ENCODE measurements at places on chromosomes 4 and X.

- no peak for DNase-seq
Observed at GRCh38 chr4:4859799-4860599, 534 bp downstream of the MSX1 start.

- DNase-seq: no peak
Observed at GRCh38 chrX:120022763-120023162, 54.7 kb downstream of the RHOXF2B start.

- no peak for DNase-seq
Observed at GRCh38 chr4:154164931-154165839, 326.4 kb downstream of the DCHS2 start.

GRCh38 chr4:48175328-48175727 is 41.3 kb upstream of the TXK start:
- no peak for DNase-seq

- DNase-seq: no peak
Observed at GRCh38 chr4:25551605-25552004, 104.0 kb upstream of the SLC34A2 start.

- DNase-seq: no peak
Observed at GRCh38 chr4:55466001-55466400, 70.2 kb downstream of the TMEM165 start.

GRCh38 chr4:122819708-122820449 is 6.8 kb upstream of the FGF2 start:
- no peak for DNase-seq

GRCh38 chrX:41180194-41180908 is 95.1 kb downstream of the USP9X start:
- peak; percentile 48 for DNase-seq

DNA sequence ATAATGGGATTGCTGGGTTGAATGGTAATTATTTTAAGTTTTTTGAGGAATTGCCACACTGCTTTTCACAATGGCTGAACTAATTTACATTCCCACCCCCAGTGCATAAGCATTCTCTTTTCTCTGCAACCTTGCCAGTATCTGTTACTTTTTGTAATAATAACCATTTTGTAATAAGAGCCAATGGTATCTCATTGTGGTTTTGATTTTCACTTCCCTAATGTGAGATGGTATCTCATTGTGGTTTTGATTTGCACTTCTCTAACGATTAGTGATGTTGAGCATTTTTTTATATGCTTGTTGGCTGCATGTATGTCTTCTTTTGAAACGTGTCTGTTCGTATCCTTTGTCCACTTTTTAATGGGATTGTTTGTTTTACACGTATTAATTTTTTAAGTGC is 213.1 kb upstream of the HDX start:
- DNase-seq: no peak

- DNase-seq: no peak
Observed at GRCh38 chr4:48315728-48316630, 25.4 kb upstream of the SLAIN2 start.

- no peak for DNase-seq
Observed at GRCh38 chr4:41814565-41814964, 66.0 kb upstream of the PHOX2B start.

- DNase-seq: no peak
Observed at GRCh38 chr4:172348426-172348825, 535.2 kb downstream of the GALNTL6 start.

DNA sequence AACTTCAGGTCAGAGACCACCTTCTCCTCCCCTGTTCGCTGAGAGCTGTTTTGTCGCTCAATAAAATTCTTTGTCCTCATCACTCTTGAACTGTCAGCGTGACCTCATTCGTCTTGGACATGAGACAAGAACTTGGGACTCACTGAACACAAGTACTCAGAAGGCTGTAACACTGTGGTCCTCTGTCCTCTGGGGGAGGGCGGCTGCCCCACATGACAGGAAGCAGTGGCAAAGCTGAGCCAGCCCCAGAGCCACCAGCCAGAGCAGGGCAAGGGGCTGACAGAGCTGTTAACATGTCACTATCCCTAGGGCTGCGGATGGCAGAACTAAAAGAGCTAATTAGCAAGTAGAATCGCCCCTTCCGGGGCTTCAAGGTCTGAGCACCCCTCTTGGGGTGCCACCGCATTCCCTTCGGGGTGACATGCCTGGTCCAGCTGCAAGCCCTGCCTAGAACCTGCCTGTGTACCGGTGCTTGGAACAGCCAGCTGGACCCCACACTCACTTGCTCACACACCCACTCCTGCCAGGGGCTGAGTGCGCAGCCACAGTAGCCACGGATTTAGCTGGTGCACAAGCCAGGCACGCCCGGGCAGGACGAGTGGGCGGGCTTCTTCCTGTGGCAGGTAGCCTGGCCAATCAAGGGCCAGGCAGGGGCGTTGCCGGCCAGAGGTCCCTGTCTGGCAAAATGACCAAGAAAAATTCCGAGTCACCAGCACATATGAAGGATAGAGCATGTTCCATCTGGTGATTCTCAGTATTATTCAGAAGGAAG is 648.6 kb upstream of the AGA start:
- no peak for DNase-seq

DNA sequence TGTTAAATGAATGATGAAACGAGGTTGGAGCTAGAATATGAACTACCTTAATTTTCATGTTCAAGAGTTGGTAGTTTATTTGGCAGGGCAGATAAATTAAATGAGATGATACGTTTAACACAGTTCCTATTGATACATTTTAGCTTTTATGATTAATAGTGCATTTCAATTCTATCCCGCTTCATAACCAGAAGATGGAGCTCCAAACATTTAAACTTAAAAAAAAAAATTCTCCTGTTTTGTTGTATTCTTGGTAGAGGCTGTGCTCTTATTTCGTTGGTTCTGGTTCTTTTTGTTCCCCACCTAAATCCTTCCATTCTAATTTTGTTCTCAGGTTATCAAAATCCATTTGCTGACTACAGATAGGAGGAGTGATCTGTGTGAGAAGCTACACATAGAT is 71.8 kb upstream of the PTPN13 start:
- DNase-seq: no peak

- DNase-seq: no peak
Observed at GRCh38 chr4:33831442-33832066, 2412.8 kb downstream of the ARAP2 start.

GRCh38 chrX:118682258-118683014 is 45.0 kb upstream of the IL13RA1 start:
- DNase-seq: no peak

DNA sequence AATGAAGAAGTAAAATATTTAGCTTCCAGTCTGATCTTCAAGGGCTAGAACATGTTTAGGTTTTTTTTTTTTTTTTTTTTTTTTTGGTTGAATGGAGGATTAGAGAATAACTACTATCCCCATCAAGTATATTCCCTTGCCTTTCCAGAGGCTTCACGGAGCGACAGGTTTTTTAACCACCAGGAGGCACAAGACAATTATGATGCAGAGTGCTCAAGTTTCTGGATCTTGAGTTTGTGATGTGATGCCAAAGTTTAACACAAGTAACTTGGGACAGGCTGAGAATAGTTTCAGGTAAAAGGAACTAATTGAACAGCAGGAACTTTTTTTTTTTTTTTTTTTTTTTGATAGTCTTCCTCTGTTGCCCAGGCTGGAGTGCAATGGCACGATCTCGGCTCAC is 30.3 kb downstream of the CCNI start:
- DNase-seq: no peak

DNA sequence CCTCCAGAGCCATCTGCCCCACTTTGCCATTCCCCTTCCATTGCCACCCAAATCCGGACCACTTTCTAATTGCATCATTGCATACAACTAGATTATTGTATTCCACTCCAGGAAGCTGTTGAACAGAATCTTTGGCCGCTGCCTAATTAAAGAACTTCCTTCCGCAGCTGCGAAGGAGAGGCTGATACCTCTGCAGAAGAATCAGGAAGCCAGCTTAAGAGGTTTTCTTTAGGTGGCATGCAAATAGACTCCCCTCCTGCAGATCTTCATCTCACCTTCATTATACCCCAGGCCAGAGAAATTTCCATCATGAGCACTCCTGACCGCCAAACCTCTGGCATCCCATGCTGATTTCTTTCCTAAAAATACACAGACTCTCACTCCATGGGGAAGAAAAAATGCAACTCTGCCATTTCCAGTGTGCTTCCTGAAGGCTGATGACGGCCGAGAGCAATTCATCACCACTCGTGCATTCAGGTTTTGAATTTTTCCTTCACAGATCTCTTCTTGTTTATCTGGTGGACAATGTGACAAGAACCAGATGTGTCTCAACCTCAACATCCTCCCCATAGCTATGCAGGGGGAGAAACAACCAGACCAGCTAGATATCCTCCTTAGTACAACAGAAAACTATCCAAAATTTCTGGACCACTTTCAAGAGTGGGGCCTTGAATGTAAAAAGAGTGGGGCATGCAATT is 31.2 kb downstream of the LGI2 start:
- DNase-seq: no peak

DNA sequence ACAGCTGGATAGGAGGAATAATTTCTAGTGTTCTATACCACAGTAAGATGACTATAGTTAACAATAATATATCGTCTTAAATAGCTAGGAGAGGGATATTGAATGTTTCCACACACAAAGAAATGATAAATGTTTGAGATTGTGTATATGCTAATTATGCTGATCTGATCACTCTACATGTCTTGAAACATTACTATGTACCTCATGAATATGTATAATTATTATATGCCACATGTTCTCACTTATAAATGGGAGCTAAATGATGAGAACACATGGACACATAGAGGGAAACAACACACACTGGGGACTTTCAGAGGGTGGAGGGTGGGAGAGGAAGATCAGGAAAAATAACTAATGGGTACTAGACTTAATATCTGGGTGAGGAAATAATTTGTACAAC is 53.2 kb upstream of the MAGEA4 start:
- no peak for DNase-seq

- no peak for DNase-seq
Observed at GRCh38 chr4:13208558-13209193, 275.5 kb downstream of the RAB28 start.

GRCh38 chr4:94545296-94545695 is 93.6 kb downstream of the PDLIM5 start:
- no peak for DNase-seq

DNA sequence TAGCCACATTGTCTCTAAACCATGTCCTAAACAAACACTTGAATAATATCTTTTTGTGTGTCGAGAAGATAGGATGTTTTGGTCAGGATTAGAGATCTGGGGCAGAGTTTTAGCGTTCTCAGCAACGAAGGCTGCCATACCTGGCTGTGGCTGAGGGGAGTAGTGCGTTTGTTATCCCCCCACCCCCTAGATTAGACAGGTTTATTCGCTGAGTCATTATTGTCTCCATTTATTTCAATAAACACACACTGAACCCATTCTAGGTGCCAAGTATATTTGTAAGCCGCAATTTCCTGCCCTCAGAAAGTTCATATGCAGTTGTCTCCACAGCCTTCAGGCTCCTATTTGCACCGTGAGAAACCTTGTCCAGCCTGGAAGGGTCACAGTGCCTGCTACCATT is 1684.8 kb upstream of the TENM3 start:
- DNase-seq: no peak

DNA sequence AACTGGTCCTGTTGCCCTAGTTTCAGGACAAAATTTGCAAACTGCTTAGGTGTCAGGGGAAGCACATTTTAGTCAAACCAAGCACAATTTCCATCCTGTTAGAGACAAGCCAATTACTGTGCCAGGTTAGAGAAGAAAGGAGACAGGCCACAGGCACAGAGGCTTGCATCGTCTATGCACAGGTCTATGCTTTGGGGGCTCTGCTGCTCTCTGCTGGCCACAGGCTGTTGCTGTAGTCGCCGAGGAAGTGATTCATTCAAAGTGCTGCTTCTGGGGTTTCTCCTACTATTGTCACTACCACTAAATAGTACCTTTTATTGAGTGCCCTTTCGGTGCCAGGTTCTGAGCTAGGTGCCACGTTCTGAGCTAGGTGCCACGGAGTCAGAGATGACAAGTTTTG is 45.5 kb downstream of the VGLL1 start:
- peak; percentile 71 for DNase-seq

DNA sequence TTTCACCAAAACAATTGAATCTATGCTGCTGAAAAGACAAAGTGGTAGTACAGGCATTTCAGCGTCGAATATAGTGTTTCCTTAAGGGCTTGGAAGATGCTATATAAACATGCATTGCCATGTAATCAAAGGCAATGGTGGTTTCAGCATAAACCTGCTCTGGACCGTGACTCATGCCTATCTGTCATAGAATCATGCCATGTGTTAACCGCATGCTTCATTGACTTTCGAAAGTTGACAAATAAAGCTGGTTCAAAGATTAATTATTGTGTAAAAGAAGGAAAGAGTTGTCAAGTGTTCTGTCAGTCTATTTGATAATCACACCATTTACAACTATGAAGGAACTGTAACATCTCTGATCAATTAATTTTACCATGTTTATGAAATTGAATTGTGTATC is 83.2 kb downstream of the FUNDC1 start:
- no peak for DNase-seq

DNA sequence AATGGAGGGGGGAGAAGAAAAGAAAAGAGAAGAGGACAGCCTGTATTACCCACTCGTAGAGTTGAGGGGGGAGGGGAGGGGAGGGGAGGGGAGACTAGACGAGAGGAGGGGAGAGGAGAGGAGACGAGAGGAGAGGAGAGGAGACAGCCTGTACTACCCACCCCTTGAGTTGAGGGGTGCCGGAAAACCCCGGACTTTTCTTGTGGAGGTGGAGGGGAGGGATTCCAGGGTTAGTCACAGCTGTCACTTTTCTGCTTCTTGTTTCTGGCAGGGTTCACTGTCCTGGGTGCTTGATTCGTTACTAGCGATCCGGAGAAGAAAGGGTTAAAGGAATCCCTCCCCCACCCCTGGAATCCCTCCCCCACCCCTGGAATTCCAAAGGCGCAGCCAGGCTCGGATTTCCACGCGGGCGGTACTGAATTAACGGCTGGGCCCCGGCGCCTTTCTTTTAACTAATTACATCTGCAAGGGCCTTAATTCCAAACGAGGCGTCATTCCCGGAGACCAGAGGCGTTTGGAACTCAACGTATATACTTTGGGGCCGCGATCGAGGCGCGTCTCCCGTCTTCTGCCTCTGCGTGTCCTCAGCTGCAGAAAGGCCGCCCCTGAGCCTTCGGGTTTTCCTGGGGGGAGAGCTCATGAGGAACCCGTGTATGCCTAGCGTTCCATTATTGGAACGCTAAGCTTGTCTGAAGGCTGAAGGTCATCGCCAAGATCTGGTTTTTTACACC is 20.1 kb upstream of the CSF2RA start:
- no peak for DNase-seq

DNA sequence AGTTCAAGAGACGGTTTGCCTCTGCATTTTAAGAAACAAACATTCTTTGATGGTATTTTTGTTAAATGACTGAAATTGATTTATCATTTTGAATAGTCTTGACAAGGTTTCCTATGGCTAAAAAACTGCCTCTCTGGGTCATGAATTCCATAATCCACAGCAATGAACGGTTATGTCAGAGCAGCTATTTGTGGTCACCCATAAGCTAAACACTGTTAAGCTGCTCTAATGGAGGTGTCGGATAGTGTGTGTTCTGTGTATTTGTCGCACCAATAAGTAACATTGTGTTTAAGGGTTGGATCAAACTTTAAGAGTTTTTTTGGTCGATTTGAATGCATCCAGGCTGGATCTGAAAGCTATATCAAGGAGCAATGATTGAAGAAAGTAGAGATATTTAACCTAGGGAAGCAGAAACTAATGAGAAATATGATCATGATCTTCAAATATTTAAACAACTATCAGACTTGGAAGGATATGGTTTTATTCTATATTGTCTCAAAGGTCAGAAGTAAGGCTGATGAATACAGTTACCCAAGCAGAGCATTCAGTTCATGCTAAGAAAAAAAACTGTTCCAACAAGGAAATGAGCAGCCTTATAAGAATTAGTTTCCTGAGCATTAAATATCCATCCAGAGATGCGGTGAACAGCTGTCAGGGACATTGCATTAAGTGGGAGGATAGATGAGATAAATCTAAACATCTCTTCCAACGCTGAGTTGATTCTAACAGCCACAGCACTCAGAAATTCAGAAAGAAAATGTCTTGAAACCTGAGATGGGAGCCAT is 232.3 kb upstream of the RPS6KA3 start:
- no peak for DNase-seq

Measured in activated T-cell treated with anti-CD3 and anti-CD28 coated beads, Interleukin-2, amount 50 U/mL, for 24 hours (primary cell).